ENCODE measurements at places on chromosomes 16 and 17. TPM values are rescaled to one million over a fixed set of nuclear protein-coding genes. Genes with fewer than 3 reads are reported as not detected.

TBC1D26 gene
- polyA plus RNA-seq, result 0.49 TPM

DNA sequence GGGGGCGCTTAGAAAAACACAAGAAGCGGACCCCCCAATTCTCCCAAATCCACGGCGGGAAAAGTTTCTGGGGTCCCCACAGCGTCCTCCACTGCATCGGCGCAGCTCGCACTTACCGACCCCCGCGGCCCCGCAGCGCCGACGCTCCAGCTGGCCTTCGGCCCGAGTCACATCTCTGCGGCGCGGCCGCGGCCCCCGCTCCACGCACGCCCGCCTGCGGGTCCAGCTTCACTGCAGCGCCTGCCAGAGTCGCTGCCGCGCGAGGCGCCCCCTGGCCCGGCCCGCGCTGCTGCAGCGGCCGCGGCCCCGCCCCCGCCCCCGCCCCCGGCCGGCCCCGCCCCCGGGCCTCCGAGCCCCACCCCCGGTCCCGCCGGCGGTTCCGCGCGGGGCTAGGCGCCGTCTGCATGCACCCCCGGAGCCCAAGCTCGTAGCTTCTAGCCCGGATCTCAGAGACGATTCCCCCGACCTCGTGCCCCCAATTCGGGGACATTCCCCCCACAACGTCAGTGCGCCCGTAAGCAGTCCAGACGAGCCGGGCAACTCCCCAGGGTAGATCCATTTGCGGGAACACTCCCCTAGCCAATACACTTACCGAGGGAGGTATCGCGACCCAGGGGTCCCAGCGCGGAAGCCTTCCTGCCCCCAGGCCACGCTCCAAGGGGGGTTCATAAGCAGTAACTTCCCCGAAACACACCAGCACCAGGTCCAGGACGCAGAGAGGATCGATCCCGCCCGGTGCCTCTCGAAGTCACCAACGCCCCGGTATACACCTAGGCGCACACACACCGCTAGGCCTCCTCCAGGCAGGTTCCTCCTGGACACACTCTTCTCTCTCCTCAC, at the start of gene GPRC5B:
Gene GPRC5B, minus strand, starts transcription at position 238 of the 840 bp plus-strand sequence. CDS start 12,003 bp downstream, outside the sequence.
- peak; percentile 57 for DNase-seq

PRR29 gene
- polyA plus RNA-seq, result 2.3 TPM

DNA sequence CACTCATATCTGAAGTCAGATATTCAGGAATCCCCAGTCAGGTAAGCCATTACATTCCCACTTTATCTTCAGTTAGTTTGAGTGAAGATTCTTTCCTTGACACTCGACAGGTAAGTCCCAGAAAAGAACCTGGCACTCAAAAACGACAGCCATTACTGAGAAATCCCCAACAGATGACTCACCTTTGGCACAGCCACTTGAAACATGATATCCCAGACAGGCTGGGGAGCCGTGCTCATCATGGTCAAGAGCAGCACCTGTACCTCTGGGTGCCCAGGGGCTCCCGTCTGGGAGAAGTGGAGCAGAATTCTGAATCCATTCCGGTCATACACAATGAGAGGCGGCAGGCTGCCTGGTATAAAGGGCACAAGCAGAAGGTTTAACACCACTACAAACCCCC, 16.8 kb upstream of the COG7 start:
- no peak for DNase-seq

KRT20 gene
- polyA plus RNA-seq, result 0.22 TPM

DNA sequence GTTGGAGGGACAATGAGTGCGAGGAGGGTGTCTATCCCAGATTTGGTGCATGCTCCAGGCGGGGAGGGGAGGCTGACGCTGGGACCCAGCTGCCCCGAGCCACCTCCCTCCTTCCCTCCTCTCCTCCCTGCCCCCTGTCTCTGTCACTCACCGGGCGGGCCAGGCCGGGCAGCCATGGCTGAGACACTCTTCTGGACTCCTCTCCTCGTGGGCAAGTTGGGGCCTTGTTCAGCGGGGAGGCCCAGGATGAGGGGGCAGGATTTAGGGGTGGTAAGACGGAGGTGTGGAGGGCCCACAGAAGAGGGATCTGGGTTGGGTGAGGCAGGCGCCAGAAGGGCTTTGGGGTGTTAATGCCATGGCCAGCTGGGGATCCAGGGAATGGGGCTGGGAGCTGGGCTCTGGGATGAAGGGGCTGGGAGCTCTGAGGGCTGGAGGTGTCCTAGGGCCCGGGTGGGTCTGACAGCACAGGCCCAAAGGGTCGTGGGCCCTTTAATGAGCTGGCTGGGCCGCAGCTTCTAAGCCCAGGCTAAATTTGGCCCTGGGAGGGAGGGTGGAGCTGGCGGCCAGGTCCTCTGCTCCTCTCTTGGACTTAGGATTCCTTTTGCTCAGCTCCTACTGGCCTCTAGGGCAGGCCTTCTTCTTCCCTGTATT, at the start of gene SGCA:
Gene SGCA, plus strand, starts transcription at position 139 of the 651 bp plus-strand sequence. Its CDS starts 36 bp downstream, at position 175.
- no peak for DNase-seq

DNA sequence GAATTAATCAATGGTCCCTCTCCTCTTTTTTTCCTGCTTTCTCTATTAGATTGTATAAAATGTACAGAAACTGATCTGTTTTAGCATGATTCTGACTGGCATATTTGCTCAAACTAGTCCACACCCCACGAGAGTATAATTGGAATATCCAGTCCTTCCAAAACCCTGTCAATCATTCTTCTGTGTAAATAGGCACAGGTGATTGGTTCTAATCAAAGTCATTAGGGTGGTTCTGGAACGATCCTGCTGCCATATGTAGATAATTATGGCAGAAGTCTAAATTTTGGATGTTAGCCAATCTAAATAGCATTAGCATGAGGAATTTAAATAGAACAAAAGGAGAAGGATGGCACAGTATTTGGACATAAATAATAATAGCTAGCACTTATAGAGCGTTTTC, 165.7 kb downstream of the SHISA6 start:
- DNase-seq, result no peak

GRB7 gene
- 0.54 TPM for polyA plus RNA-seq

C1QTNF1 gene
- polyA plus RNA-seq, result 4.4 TPM

DNA sequence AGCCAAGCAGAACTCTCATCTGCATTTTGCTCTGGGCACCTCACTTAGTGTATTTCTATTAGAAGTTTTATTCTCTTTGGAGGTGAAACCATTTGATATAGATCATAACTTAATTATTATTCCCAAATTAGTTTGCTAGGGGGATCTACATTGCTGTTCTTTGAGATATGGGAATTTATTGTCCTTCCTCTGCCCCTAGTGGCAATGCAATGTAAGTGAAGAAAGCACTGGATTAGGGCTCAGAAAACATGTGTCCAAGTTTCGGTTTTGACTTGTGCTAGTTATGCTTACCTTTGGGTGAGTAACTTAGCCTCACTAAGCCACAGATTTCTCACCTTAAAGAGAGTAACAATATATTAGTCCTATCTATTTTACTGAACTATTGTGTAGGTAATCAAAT, 2.9 kb downstream of the KRT39 start:
- DNase-seq, result no peak

- no peak for DNase-seq
Measured at GRCh38 chr17:28796062-28796461, 46.5 kb downstream of the FAM222B start.

GRCh38 chr17:74452033-74452840, 14.2 kb upstream of the CD300A start:
- no peak for DNase-seq

FN3K gene
- polyA plus RNA-seq, result 22.1 TPM

GRCh38 chr17:62907961-62908360, 58.1 kb upstream of the TANC2 start:
- no peak for DNase-seq

DNA sequence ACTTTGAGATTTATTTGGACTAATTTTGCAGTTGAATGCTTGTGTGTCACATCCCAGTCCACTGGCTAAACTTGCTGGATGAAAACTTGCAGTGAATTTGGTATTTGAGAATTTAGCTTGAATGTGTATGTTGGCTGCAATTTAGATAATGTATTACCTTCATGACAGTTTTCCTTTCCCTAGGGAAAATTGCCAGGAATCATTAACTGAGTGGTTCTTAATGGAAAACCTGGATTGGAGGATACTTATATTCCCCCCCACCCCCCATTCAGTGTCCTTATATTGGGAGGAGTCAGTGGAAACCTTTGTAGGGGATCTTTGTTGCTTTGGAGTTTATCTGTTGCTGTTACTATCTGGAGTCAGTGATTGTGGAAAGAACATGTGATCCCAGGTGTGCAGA, 67.6 kb downstream of the KPNA2 start:
- DNase-seq, result no peak

- DNase-seq, result no peak
Measured at GRCh38 chr16:85083051-85083639, 29.1 kb downstream of the CIBAR2 start.

TNFRSF12A gene
- polyA plus RNA-seq, result 23.6 TPM

DNA sequence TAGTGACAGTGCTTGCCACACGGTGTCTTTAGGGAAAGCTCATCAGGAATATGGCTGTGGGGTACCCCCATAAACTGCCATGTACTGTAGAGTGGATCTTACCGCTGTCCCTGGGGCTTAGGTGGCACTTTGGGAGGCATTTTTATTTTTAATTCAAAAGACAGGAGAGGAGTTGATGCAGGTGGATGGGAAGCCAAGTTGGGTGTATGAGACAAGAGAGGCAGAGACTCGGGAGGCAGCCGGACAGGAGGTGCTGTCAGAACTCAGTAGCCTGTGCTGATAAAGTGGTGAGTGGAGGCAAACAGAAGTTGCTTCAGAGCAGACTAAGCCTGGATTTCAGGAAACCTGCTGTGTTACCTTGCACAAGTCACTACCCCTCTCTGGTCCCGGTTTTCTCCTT, 185.9 kb downstream of the TMEM132E start:
- no peak for DNase-seq

All from muscle of arm (tissue), 14 donors.